ENCODE measurements at places on chromosomes 6 and 20.

GRCh38 chr20:4898282-4899244 lies 102.7 kb downstream of the SLC23A2 start:
- no peak for DNase-seq

DNA sequence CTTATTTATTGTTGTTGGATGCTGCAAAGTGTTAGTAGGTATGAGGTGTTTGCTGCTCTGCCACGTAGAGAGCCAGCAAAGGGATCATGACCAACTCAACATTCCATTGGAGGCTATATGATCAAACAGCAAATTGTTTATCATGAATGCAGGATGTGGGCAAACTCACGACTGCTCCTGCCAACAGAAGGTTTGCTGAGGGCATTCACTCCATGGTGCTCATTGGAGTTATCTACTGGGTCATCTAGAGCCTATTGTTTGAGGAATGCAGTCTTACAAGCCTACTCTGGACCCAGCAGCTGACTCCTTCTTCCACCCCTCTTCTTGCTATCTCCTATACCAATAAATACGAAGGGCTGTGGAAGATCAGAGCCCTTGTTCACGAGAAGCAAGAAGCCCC lies 12.1 kb downstream of the MICB start:
- DNase-seq, result no peak

DNA sequence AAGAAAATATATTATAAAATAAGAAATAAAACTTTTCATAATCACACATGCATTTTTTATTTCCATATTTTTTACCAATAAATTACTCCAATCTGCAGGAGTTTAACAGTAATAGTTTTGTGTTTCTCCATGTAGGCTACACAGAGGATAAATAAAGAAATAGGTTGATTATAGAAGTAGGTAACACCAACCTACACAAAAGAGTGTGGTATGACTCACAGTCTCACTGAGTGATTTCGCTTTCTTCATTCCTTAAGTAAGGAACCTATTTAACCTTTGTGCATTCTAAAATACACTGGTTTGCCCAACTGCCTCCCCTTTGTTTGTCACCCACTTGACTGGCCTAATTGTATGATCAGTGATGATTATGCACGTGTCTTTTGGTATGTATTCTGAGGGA lies 244.2 kb upstream of the RIMS1 start:
- DNase-seq, result no peak

GRCh38 chr6:69756366-69756765 lies 40.4 kb downstream of the LMBRD1 start:
- DNase-seq, result no peak

DNA sequence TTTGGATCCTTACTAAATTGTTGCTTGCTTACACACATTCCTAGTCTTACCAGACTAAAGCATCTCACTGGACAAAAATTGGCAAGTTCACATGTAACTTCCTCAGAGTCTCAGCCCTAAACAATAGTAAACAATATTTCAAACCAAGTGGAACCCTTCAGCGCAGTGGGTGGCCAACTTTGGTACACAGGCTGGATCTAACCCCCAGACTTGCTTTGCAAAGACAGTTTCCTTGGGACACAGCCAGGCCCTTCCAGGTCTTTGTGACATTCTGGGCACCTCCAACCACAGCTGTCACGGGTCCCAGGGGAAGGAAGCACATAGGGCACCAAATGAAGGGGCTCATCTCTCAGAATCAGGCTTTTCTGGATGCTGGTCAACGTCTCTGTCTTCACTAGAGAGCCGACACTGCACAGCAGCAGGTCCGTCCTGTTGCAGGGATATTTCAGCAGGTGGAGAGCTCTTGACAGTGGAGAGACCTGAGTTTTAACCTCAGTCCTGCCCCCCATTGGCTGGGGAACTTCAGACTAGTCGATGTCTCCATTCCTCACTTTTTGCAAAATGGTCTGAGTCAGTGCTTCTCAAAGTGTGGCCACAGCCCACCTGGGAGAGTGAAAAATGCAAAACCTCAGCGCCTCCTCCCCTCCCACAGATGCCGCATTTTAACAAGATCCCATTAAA lies 91.4 kb downstream of the BFSP1 start:
- no peak for DNase-seq

- no peak for DNase-seq
Observed at GRCh38 chr20:31843288-31843687, 2.1 kb downstream of the FOXS1 start.

GRCh38 chr6:156777577-156778453 lies 637 bp downstream of the ARID1B start:
- peak; percentile 72 for DNase-seq

DNA sequence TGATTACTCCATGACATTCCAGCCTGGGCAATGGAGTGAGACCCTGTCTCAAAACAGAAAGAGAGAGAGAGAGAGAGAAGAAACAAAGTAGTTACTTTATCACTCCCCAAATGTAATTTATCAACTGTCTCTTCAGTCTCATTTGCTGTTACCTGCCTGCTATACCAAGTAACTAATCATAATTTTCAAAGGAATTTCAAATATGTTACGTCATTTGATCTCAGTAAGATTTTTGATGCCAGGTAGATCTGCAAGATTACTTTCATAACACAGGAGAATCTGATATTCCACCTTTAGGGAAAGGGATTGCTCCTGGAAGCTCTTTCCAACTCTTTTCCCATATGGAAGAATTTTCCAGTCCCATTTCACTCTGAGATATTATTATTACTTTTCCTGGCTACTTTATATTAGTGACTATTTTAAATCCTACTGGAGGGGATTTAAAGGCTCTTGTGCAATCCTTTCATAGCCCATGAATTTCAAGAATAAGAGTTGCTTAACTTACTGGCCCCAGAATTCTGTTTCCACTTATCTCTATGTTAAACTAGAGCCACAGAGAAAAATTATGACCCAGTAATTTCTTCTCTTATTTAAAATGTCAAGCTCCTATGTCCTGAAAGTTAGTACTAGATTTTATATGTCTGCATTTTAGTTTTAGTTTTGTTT lies 390.2 kb upstream of the FLRT3 start:
- no peak for DNase-seq

GRCh38 chr6:101394936-101395335 lies 1.4 kb downstream of the GRIK2 start:
- DNase-seq, result no peak

- no peak for DNase-seq
Observed at GRCh38 chr6:131931063-131931750, 20.0 kb downstream of the CCN2 start.

GRCh38 chr6:144619966-144620365 lies 334.8 kb downstream of the UTRN start:
- DNase-seq, result no peak

DNA sequence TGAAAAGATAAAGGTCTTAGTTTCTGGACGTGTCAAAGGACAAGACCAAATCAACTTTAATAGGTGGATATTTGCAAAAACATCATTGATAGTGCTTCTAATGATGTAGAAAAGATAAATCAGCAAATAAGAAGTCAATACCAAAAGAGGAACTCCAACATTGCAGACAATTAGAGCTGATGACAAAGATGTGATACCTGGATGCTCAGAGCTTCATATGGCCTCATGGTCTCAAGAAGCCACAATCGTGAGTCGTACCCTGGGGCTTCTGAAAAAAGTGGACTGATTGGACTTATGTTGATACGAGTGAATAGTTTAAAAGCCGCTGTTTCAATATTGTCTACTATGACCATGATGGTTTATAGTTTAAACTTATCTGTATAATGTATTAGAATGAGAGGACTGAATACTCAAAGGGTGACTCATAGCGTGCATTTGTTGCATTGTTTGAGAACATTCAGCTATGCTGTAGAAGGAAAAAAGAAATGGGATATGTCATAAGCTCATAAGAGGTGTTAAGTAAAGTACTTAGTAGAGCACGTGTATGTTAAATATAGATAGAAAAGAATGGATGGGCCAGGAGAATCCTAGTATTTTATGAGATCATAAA lies 54.6 kb upstream of the RIPOR2 start:
- DNase-seq, result no peak

GRCh38 chr6:87257565-87257964 lies 64.8 kb upstream of the SMIM8 start:
- DNase-seq, result peak; percentile 87

DNA sequence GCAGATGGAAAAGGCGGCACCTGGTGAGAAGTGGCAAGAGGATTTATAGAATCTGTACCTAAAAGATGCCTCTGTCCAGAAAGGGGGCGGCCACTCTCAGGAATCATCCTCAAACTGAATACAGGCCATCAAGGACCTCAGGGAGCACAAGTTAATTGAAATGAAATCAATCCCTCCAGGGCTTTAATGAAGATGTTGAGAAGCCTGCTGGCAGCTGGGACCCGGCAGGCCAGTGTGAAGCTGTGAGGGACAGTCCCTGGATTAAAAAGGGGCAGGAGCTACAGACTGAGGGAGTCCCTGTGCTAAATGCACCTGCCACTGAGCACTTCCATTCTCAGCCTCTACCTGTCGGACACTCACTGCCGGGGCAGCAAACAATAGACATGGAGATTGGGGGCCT lies 107.7 kb upstream of the GGTLC1 start:
- no peak for DNase-seq

DNA sequence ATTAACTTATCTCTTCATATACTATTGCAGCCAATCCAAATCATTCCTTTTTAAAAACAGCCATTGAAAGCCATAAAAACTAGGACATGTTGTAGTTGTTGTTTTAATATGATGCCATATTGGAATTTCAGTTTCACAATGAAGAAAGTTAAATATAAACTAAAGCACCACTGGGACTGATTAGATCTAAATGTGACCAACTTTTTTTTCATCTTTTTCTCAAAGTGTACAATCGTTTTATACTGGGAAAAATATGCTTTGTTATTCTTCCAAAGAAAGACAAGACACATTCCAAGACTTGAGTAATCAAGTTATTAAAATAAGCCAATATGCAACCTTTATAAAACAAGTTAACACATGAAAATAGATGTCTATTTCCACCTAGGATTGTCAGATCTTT lies 68.5 kb downstream of the THEMIS start:
- no peak for DNase-seq

- DNase-seq, result peak; percentile 82
Observed at GRCh38 chr20:32702706-32703425, 29.1 kb upstream of the C20orf203 start.

DNA sequence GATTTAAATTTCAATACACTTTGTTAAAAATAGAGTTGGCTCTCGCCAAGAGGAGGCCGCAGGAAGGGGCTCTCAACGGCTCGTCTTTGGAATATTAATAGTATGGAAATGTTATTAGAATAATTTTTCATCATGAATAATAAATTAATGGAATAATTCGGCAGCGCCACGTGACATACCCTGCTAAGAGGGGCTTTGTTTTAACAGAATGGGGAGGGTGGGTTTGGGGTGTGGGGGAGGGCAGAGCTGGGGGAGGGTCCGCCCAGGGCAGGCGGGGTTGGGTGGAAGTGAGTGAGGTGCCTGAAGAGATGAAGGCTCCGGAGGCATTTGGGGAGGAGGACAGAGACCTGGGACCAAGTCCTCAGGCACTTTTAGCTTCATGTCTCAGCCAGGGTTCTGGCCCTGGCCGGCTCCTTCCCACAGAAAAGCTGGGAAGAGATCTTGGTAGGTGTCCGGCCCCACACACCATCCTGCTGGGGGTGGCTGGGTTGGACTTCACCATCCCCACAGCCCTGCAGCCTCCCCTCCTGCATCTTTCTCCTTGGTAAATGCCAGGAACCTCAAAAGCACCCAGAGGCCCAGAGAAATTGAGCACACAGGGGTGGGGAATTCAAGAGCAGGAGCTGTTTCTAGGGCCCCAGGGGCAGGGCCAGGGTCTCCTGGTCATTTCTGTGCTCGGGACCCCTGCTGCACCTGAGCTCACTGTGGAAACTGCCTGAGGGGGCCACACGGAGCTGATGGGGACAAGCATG lies 93.6 kb upstream of the BHLHE23 start:
- no peak for DNase-seq

DNA sequence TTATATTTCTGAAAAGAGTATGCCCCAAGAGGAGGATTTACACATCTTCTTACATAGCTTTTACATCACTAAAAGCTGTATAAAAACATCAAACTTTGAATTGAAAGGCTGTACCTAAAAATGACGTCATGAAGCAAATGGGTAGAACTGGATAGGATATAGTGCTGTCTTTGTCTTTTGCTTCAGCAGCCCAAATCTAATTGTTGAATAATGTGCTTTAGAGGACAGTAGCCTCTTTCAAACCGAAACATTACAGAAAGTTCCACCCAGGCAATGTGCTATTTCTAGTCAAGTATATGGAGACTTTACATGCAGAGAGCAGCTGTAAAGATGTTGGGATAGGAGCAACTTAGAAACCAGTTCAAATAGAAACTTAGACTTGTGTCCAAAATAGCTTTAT lies 51.9 kb downstream of the ADGRG6 start:
- no peak for DNase-seq

GRCh38 chr6:134819236-134819635 lies 130.7 kb downstream of the ALDH8A1 start:
- no peak for DNase-seq

GRCh38 chr6:40977695-40978094 lies 61.3 kb downstream of the UNC5CL start:
- no peak for DNase-seq

DNA sequence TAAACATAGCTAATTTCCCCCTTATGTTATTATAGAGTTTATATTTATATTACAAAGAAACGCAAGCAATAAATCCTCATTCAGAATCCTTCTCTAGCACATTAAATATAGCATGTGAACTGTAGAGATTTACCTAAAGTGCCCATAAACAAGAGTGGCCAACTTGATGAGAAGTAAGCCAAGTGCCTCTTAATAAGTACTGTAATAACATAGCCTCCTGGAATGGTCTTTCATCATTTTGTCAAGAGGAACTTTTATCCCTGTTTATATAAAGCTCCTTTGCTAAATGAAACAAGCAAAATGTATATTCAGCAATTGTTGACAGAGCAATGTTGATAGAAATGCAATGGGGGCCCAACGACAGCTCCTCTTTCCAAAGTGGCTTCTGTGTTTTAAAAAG lies 195.0 kb downstream of the ARHGAP18 start:
- DNase-seq, result no peak

DNA sequence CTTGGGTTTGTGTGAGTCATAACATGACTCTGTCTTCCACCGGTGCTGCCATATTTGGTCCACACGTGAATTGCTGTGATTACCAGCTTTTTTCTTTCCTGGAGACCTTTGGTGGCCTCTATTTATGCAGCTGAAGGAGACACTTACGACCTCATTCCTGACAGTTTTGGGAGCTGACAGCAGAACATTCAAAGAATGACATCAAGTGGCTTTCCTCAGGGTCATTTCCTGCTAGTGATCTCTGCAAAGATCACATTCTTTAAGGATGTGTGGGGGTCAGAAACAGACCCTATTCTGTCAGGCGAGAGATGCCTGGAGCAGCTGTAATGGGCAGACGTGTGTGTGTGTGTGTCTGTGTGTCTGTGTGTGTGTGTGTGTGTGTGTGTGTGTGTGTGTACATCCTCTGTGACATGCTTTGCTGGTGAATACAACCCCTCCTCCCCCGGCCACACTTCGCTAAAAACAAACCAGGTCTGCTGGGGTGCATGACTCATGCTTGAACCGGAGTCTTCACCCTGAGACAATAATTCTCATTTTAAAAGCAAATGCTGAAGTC lies 115.6 kb downstream of the TMEM170B start:
- no peak for DNase-seq

GRCh38 chr6:11822346-11822745 lies 43.7 kb upstream of the ADTRP start:
- DNase-seq, result no peak

All from NCI-H1105 (cell line).